ENCODE measurements at places on chromosomes 3 and 15. TPM values are rescaled to one million over a fixed set of nuclear protein-coding genes. Genes with fewer than 3 reads are reported as not detected.

Gene GABRB3
- total RNA-seq: not detected

Gene SMAD6
- total RNA-seq: 0.58 TPM

Gene ATP8B4
- 20.7 TPM for total RNA-seq

Gene PBRM1
- total RNA-seq: 69.0 TPM

Gene AMIGO3
- total RNA-seq: 0.23 TPM

Gene ANKRD63
- not detected for total RNA-seq

Gene C3orf49
- not detected for total RNA-seq

Gene CCK
- total RNA-seq: not detected

Gene KY
- total RNA-seq: not detected

Gene COLQ
- 3.6 TPM for total RNA-seq

Gene PODXL2
- 1.1 TPM for total RNA-seq

Gene FSTL1
- 0.35 TPM for total RNA-seq

Gene MCF2L2
- total RNA-seq: 7.0 TPM

Gene TNIK
- 61.7 TPM for total RNA-seq

Gene TIMP4
- total RNA-seq: not detected

Gene FGD5
- total RNA-seq: 0.10 TPM

Gene MRPL47
- total RNA-seq: 34.8 TPM

Gene RTP3
- total RNA-seq: not detected

Gene KLF13
- total RNA-seq: 199 TPM

Gene MINDY4B
- not detected for total RNA-seq

Gene EPHA6
- total RNA-seq: not detected

Gene TXNRD3
- 0.13 TPM for total RNA-seq

Gene PLSCR4
- 0.20 TPM for total RNA-seq

Gene PLXND1
- total RNA-seq: 18.0 TPM

Gene C3orf85
- not detected for total RNA-seq

Gene PPP1R14D
- not detected for total RNA-seq

Gene NR2E3
- not detected for total RNA-seq

Gene NOX5
- total RNA-seq: not detected

Gene CIDEC
- not detected for total RNA-seq

Gene TJP1
- not detected for total RNA-seq

Gene GOLGA6B
- total RNA-seq: not detected

Gene UBE2Q2
- total RNA-seq: 49.6 TPM

Gene CNTN6
- total RNA-seq: not detected

Gene NEIL1
- 7.0 TPM for total RNA-seq

All from activated CD4-positive, alpha-beta memory T cell treated with anti-CD3 and anti-CD28 coated beads, Interleukin-2, amount 10 ng/mL, durations not matched to agents 7 days and 5 days (primary cell).